GM04504 (cell line): ENCODE measurements at places on chromosomes 4 and X.

DNA sequence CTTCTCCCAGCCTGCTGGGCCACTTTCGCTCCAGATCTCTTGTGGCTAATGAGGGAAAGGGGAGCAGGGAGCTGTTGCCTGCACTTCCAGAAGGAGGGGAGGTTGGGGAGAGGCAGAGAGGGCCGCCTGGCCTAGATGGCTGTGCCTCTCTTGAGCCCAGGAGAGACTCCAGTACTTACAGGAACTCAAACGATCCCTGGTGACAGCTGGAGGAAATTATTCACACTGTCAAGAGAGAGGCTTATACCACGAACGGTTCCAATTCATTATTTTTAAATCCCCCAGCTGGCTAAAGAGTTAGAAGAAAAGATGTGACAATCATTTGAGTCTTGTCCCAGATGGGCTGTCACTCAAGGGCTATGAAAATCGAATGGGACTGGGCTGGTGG is 96.1 kb downstream of the PHKA2 start:
- no peak for DNase-seq

- no peak for DNase-seq
Observed at GRCh38 chr4:140297221-140297570, 76.2 kb upstream of the SCOC start.

DNA sequence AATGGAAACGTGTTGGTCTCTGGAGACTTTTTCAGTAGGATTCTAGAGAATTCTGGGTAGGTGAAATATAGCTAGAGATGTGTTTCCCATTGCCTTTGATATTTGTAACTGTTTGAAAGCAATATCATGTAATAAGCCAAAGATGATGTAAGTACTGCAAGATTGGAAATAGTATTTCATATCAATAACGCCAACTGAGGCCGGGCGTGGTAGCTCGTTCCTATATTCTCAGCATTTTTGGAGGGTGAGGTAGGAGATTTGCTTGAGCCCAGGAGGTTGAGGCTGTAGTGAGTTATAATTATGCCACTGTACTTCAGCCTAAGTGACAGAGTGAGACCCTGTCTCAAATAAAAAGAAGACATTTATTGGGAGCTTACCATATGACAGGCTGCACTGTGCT is 9.5 kb downstream of the ADH1A start:
- no peak for DNase-seq

DNA sequence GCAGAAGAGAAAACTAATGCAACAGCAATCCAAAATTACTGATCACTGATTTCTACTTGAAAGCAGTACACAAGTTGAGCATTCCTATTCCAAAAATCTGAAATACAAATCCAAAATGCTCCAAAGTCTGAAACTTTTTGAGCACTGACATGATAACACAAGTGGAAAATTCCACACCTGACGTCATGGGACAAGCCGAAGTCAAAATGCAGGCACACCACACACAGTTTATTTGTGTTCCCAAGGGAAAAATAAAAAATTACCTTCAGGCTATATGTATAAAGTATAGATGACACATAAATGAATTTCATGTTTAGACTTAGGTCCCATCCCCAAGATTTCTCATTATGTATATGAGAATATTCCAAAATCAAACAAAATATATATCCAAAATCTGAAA is 20.7 kb downstream of the ANKRD50 start:
- no peak for DNase-seq
